Activated CD4-positive, alpha-beta T cell treated with anti-CD3 and anti-CD28 coated beads, Interleukin-10, Interleukin-2, amounts not matched to agents 100 ng/mL and 50 ng/mL, durations not matched to agents 16 hours and 8 hours (primary cell): ENCODE measurements at places on chromosomes 5 and 9.

DNA sequence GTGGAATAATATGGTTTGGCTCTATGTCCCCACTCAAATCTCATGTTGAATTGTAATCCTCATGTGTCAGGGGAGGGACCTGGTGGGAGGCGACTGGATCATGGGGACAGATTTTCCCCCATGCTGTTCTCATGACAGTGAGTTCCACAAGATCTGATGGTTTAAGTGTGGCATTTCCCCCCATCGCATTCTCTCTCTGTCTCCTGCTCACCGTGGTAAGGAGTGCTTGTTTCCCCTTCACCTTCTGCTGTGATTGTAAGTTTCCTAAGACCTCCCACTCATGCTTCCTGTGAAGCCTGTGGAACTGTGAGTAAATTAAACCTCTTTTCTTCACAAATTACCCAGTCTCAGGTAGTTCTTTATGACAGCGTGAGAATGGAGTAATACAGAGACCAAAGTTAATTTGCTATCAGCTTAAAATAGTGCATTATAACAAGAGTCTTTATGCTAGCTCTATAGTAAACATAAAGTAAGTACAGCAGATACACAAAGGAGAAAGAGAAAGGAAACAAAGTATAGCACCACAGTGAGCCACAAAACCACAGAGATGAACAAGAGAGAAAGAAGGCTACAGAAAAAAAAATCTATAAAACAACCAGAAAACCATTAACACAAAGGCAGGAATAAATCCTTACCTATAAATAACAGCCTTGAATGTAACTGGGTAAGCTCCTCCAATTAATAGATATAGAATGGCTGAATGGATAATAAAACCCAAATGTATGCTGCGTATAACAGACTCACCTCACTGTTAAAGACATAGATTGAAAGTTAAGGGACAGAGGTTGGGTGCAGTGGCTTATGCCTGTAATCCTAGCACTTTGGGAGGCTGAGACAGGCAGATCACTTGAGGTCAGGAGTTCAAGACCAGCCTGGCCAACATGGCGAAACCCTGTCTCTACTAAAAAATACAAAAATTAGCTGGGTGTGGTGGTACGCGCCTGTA lies 39.7 kb downstream of the RAPGEF6 start:
- peak; percentile 35 for DNase-seq

- DNase-seq, result no peak
Measured at GRCh38 chr5:139157556-139157955, 40.6 kb downstream of the SIL1 start.

DNA sequence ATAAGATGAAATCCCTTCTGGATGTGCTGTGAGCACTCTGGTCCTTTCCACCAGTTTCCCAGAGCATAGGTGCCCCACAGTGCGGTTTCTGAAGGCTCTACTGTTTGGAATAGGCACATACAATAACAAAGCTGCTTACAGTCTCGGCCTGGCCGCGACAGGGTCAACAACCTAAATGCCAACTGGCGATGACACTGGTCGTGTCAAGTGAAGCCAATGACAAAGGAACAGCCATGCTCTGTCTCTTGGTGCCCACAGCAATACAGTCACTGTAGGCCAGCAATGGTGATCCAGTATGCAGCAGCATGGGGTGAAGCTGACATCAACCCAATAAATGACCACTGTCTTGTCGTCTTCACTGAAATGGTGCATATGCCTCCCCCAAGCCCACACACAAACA lies 47.8 kb upstream of the EQTN start:
- DNase-seq, result no peak

GRCh38 chr5:18660511-18660910 lies 1026.3 kb downstream of the TAF11L14 start:
- DNase-seq, result no peak

DNA sequence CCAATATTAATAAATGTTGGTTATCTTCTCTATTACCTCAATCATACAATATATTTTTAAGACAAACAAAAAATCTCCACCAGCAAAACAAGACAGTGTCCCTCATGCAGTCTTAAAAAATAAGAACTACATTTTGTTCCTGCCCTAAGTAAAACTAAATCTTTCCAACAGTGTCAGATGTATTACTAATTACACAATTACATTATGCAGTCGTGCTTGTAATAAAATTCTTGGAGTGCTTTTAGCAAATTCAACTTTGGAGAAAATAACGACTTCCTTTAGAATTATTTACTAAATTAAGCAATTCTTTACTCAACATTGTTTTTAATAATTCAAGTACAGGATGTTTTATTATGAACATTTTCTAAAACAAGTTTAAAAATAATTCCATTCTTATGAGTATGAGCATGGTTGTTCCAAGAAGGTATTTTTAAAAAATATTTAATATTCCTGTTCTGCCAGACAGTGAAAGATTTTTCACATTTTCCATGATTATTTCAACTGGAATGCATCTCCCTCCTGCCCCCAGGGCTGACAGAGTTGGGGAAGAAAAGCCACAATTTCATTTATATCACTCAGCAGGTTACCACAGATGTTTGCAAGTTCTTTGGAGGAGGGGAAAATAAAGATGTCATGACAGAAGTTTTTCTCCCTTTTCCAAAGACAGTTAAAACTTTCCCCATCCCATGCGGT lies 137.9 kb downstream of the FAM114A2 start:
- DNase-seq, result no peak
